Temporal lobe (tissue), 4 donors: ENCODE measurements at places on chromosomes 5 and 9. TPM values are rescaled to one million over a fixed set of nuclear protein-coding genes. Genes with fewer than 3 reads are reported as not detected.

The MYMK gene
- not detected for total RNA-seq

The CDC20B gene
- 0.25 TPM for total RNA-seq

The CCIN gene
- total RNA-seq, result under 0.01 TPM

The RNF183 gene
- not detected for total RNA-seq

The SMIM15 gene
- total RNA-seq, result 23.8 TPM

The PCDHB15 gene
- 16.0 TPM for total RNA-seq

The FBP2 gene
- not detected for total RNA-seq

The MARVELD2 gene
- total RNA-seq, result 0.98 TPM

The HRCT1 gene
- total RNA-seq, result not detected

The USP20 gene
- total RNA-seq, result 16.0 TPM

The SIT1 gene
- total RNA-seq, result not detected
